ENCODE measurements at places on chromosomes 3 and 15.

DNA sequence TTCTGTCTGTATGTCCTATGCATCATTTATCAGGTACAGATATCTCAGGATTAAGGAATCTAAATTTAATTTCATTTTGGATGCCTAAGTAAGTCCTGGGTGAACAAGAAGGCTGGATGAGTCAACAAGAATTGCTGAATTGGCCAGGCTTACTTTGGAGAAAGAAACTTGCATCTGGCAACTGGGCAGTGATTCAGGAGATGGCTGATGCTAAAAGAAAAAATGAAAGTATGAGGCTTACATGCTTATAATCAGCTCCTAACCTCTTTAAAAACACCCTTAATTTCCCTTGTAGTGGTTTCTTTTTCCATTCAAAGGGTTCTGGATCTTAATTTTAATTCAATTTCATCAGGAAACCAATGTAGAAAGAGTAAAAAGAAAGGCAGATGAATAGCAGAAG lies 228.8 kb upstream of the PEX5L start:
- no peak for DNase-seq

DNA sequence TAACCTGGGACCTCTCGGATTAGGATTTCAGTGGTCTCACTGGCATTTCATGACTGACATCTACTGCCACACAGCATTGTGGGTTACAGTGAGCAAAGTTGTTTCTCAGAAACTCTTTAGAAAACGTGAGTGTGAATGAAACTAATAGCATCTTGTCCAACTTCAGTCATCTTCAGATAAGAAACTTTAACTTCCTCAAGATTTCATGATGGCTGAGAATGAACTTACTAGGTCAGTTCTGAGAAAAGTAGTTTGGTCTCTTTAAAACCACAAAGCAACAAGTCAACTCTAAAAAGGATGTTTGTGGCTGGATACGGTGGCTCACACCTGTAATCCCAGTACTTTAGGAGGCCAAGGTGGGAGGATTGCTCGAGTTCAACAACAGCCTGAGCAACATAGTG lies 14.2 kb upstream of the HOMER2 start:
- no peak for DNase-seq

DNA sequence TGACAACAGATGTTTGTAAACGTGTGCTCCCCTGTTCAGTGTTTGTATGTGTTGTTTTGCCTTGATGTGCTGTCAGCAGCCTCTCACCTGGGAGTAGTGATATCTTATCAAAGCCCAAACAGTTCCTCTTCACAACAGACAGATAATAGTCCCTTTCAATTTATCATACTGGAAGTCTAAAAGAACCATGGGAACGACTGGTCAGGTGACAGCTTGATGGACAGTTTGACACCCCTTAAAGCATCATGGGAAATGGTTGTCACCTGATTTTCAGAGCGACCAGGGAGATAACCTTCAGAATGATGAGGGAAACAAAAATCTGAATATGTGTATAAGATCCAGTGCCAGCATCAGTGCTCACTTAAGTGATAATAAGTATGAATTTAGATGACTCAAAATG lies 146.3 kb upstream of the SOX2 start:
- DNase-seq: no peak

DNA sequence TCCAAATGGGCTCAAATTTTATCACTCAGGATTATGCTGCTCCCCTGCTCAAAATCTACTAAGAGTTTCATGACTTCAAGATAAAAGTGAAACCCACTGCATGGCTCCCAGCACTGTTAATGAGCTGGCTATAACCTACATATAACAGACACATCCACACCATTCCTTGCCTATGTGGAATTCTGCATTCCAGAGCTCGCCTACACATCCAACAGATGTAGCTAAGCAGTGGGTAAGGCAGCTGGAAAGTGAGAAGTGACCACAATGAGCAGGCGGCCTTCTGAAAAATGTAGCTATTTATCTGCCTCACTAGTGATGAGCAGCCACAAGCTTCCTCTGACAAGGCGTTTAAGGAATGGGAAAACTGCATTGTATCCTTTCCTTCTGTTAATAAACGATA lies 92.0 kb upstream of the TRIM42 start:
- no peak for DNase-seq

DNA sequence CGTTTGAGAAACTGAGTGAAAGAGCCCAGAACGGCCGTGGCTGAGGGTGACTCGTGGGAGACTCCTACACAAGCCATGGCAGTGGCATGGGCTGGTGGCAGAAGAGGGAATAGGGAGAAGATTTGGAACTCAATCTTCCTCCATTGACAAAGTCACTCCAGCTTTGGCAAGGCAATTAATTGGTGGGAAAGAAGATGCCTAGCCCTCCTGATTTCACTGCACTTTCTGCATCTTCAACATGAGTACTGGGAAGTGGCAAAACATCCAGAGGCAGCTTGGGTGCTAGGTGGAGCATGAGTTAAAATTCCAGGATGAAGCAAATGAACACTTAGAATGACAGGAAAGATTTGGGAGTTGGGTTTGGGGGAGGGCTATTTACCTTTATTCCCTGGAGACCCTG lies 1.4 kb upstream of the TGFBR2 start:
- no peak for DNase-seq

DNA sequence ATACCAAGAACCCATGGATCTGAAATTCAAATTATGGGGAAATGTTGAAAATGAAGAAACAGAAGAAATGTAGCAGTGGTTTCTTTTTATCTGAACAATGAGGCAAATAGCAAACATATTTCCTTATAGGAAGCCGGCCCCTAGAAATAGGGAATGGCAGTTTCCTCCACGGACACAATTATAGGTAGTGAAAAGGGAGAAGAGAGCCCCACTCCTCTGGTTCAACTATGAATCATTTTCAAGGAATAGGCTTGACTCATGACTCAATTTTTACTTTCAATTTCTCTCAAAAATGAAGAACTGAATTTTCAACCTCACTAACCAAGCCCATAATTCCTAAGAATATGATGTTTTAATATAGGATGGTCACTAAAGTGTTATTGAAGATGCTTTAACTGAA lies 243.1 kb downstream of the MECOM start:
- DNase-seq: no peak

- no peak for DNase-seq
Measured at GRCh38 chr15:72182673-72183072, 14.9 kb downstream of the GRAMD2A start.

DNA sequence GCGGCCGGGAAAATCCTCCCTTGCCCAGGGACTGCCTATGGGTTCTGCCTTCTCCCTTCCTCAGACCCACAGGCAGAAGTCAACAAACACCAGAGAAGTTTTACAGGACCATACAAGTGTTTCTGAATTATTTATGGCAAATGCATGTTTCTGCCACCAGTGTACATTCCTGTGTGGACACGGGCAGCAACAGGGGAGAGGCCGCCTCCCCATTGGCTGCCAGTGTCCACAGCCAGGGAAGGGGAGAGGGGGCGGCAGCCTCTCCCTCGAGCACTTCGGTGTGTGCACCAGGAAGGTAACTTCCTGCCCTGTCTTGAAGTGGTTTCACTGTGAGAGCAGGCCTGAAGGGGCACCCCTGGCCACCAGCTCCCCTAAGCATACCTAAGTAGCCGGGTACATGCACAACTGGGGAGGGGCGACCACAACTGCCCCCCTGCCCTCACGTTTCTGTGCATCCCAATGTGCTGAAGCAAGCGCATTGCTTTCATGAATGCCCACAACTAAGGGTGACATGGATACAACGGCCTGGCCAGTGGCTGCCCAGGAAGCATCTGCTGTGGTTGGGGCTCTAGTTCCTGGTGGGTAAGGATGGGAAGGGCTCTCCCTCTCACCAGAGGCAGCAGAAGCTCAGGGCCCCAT lies 14.8 kb upstream of the SHISA5 start:
- no peak for DNase-seq

GRCh38 chr15:83688201-83688600 lies 34.3 kb downstream of the ADAMTSL3 start:
- no peak for DNase-seq

DNA sequence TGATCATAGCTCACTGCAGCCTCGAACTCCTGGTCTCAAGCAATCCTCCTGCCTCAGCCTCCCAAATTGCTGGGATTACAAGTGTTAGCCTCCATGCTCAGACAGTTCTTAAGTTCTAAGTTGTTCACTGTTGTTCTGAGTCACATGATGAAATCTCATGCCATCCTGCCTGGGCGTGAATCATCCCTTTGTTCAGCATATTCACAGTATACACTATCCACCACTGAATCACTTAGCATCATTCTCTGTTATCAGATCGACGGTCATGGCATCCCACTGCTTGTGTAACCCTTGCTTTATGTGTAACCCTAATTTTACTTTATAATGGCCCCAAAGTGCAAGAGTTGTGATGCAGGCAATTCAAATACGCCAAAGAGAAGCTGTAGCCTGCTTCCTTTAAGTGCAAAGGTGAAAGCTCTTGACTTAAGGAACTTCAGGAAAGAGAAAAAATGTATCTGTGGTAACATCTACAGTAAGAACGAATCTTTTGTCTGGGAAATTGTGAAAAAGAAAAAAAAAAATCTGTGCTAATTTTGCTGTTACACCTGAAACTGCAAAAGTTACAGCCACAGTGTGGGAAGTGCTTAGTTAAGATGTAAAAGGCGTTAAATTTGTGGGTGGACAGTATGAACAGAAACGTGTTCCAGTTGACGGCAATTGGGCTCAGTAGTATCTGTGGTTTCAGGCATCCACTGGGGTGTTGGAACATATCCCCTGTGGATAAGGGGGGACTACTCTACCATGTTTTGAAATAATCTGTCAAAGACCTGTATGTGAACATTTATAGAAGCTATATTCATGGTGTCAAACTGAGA lies 80.6 kb downstream of the PCOLCE2 start:
- DNase-seq: no peak

GRCh38 chr3:144369129-144369879 lies 397.7 kb downstream of the DIPK2A start:
- DNase-seq: no peak

GRCh38 chr3:55480911-55481743 lies 6.0 kb downstream of the WNT5A start:
- DNase-seq: peak; percentile 67

- no peak for DNase-seq
Measured at GRCh38 chr3:192991356-192991755, 73.7 kb upstream of the MB21D2 start.

GRCh38 chr15:25832158-25832557 lies 31.0 kb downstream of the ATP10A start:
- DNase-seq: no peak

DNA sequence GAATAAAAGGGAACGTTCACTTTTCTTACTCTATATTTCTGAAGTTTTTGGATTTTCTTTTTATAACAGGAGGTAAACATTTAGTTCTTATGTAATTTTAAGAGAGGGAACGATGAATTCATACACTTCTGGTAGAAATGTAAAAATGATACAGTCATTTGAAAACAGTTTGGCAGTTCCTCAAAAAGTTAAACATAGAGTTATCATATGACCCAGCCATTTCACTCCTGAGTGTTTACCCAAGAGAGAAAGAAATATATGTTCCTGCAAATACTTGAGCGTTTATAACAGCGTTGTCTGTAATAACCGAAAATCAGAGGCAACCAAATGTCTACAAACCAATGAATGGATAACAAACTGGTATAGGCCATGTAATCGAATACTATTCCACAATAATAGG lies 20.8 kb upstream of the CCR9 start:
- DNase-seq: no peak

- DNase-seq: no peak
Measured at GRCh38 chr15:67019884-67020520, 45.4 kb upstream of the SMAD3 start.

DNA sequence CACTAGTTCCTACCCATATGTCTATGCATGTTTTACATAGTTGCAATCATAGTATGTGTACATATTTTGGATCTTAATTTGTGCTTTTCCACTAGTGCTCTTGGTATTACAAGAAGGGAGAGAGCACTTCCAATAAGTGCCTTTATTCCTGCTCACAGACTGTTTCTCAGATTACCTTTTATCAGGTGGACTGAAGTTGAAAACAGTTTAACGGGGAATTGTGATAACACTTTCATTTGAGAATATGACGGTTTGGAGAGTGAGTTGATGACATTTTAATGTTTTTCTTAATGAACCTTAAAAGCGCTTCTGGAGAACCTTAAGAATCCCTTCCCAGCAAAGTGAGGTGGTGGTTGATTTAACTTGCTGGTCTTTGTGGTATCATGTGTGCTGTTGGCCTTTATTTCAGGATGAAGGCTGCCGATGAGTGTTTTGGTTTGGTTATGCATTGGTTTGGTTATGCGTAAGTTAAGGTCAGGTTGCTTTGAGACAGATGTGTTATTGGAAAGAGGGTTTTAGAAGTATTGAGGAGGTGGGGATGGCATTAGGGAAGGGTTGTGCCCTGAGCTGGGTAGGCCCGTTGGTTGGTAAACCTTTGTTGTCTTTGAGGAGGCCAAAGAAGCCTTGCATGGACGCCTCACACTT lies 2.8 kb downstream of the EDEM1 start:
- no peak for DNase-seq

DNA sequence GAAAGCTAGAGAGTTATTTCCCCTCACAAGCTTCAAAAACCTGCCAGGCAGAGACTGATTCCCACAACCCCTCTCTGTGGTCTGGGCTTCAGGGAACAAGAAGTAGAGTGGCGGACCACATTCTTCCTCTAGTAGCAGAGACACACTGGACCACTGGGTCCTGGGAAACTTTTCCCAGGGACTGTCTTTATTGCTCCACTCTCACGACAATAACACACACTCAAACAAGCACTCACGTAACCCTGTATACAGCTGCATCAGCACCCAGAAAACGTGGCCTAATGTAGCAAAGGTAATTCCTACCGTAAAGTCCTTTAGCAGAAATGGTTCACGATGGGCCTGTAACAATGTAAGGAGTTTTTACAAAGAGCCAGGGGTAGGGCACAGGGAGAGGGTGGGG lies 27.6 kb downstream of the CPOX start:
- DNase-seq: no peak

GRCh38 chr3:110741891-110742290 lies 329.7 kb upstream of the NECTIN3 start:
- no peak for DNase-seq

DNA sequence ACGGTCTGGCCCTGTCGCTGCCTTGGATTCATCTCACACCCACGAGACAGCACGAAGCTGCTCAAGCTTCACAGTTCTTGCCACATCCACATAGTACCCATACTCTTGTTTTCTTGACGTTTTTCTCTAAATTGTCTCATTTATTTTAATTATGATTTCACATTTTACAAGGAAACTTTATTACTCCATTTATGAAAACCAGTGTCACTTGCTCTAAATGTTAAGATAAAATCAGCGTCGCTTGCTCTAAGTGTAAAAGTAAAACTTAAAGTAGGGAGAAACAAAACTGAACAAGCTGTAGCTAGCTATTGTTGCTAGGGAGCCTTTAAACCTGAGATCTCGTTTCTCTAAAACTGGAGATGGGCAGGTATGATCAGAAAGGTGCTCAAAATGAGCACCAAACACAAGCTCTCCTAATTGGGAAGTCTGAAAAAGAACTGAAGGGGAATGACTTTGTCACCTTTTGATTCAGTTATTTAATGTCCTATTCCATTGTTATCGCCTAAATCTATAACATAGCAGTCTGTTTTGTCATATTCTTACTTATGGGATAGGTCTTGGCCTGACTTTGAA lies 680 bp downstream of the IFT122 start:
- DNase-seq: no peak

GRCh38 chr15:33086500-33087121 lies 107.9 kb downstream of the FMN1 start:
- peak; percentile 34 for DNase-seq

All from right kidney (tissue), 9 donors.